Activated CD4-positive, alpha-beta T cell treated with anti-CD3 and anti-CD28 coated beads, Interleukin-2, amount 50 U/mL, for 1 hour (primary cell): ENCODE measurements at places on chromosomes 16 and 17.

DNA sequence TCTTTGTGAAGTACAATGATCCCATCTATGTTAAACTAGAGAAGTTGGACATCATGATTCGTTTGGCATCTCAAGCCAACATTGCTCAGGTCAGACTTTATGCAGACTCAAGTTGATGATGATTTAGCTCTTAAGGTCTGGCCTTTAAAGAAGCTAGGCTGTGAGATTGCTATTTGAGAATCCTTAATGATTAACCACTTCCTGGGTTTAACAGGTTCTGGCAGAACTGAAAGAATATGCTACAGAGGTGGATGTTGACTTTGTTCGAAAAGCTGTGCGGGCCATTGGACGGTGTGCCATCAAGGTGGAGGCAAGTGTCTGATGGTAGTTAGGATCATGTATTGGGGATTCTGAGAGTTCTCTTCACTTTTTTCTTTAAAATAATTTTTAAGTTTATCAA lies 40.3 kb downstream of the AP2B1 start:
- DNase-seq, result no peak

DNA sequence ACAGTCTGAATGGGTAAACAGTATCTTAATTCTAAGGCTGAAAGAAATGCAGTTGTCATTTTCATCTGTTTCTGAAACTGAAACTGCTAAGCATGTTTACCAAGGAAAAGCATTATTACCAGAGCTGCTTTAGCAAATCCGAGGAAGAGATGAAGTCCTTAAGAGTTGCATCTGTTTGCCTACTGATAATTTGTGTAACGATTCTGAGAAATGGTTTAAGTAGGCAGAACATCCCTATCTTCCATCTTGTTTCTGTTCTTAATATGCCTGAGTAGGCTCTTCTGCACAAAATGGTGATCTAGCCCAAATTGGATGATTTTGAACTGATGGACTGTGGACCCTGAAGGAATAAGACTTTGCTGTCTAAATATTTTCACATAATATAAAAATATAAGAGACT lies 34.9 kb downstream of the NUP93 start:
- DNase-seq, result no peak

GRCh38 chr16:88382491-88383400 lies at the start of gene ZNF469:
Gene ZNF469, plus strand, starts transcription at chr16:88382959. Its CDS starts 44,512 bp downstream, at chr16:88427471.
- no peak for DNase-seq

GRCh38 chr16:19073344-19073743 lies 5.9 kb downstream of the COQ7 start:
- no peak for DNase-seq

GRCh38 chr17:68733241-68734176 lies 132.3 kb upstream of the FAM20A start:
- no peak for DNase-seq

GRCh38 chr16:58018803-58019202 lies 6.8 kb upstream of the MMP15 start:
- no peak for DNase-seq

DNA sequence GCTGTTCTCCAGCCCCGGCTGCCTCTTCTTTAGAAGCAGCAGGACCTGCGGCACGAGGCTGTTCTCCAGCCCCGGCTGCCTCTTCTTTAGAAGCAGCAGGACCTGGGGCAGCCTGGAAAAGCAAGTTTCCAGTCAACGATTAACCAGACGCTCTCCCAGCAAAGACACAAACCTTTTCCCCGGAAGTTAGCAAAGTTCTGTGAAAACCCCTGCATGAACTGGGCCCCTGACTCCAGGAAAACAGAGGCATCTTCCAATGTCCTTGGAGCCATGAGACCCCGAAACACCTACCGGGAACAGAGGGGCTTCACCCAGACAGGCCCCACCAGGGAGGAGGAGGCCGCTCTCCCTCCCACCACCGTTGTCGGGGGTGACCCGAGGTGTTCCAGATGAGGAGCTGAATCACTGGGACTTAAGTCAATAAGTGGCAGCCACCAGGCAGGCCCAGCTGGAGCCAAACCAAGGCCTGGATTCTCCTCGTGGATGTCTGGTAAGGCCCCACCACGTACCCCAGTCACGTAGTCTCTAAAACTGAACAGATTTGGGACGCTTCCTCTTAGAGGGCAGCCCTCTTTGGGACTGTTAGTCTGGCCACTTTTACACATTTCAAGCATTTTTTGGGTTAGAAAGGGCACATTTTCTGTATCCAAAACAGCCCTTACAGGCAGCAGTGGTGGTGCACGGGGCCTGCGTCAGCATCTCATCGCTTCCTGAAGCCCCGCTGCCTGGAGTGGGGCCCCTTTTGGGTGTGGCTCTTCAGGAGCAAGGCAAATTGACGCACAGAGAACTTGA lies at the start of gene RPH3AL:
TSS of gene RPH3AL (minus strand) at position 387 of the 792 bp plus-strand sequence. CDS start 25,264 bp downstream, outside the sequence.
- no peak for DNase-seq

GRCh38 chr16:8519179-8519578 lies 71.1 kb downstream of the TMEM114 start:
- DNase-seq, result no peak

GRCh38 chr17:79192503-79193351 lies 118.1 kb downstream of the ENGASE start:
- peak; percentile 13 for DNase-seq

DNA sequence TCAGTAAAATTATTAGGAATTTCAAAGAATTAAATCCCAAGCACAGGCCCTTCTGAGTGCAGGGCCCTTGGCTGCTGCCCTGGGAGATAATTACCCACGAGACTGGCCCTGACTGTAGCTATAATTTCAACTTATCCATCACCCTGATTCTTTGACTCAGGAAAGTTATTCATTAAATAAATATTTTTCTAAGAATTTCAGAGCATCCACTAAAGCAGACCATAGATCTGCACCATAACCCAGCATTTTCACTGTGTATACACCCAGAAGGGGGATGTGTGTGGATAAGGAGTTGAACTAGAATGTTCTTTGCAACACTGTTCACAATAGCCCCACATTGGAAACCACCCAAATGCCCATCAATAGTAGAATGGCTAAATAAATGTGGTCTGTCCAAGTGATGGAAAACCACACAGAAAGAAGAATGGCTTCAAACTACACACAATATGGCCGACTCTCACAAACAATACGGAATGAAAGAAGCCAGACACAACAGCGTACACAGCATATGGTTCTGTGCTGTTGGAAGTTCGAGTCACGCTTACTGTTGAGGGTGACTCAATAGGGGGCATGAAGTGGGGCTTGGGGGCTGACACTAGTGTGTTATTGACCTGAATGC lies 33.9 kb upstream of the MEAK7 start:
- no peak for DNase-seq

DNA sequence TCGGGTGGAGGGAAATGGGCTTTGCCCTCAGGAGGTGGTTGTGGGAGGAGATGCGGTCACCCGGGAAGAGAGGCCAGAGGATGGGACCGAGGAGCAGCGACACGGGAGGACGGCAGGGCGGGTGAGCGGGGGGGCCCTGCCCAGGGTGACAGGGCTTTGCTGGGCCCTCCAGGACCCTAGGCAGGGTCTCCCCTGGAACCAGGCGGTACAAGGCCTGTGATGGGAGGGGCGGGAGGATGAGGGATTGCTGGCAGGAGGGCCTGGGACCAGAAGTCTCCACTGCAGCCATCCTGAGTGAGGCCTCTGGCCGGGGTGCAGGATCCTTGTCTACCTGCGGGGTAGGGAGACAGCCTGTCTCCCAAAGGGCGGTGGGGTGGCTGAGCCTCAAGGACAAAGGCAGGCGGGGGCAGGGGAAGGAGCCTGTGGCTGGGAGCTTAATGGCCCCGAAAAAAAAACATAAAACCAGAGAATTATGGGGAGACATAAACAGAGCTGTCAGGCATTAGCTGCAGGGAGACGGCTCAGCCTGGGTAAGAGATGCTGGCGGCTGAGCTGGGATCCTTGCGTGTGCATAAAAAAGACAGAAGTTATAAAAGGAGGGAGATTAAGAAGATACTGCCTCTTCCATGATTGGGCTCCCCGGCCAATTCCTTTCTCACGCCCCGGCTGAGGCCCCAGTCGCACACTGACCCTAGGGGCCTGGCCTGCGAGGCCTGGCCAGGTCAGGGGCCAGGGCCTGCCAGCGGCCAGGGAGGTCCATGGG lies 66.7 kb downstream of the SREBF1 start:
- no peak for DNase-seq

GRCh38 chr17:39547713-39548478 lies 59.8 kb downstream of the NEUROD2 start:
- peak; percentile 80 for DNase-seq

DNA sequence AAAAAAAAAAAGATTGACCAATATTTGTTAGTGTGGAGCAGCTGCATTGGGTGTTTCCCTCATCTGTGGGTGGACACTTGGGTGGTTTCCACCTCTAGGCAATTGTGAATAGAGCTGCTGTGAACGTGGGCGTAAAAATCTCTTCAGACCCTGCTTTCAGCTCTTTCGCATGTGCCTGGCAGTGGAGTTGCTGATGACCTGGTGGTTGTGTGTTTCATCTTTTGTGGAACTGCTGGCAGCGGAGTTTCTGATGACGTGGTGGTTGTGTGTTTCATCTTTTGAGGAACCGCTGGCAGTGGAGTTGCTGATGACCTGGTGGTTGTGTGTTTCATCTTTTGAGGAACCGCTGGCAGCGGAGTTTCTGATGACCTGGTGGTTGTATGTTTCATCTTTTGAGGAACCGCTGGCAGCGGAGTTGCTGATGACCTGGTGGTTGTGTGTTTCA lies 21.4 kb downstream of the ZC3H18 start:
- no peak for DNase-seq

GRCh38 chr16:49615576-49615975 lies 240.3 kb downstream of the ZNF423 start:
- no peak for DNase-seq

- DNase-seq, result no peak
Observed at GRCh38 chr16:29024278-29024677, 39.4 kb downstream of the LAT start.

DNA sequence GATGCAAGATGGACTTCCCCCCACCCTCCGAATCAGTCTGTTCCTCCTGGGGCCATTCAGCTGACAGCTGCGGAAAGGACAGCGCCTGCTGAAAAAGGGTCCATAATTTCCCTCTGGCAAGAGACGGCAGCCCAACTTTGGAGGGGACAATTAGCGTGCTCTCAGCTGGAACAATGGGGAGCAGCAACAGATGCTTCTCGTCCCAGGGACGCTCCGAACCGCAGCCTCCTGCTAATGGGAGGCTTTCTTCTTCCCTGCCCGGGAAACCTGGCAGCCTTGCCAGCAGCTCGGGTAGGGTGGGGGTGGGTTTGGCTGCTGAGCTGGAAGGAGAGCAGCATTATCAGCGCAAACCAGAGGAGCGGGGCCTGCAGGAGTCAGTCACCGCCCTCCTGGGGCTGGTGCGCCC lies 500.0 kb upstream of the SALL1 start:
- no peak for DNase-seq

GRCh38 chr17:30565073-30565935 lies 88.1 kb downstream of the GOSR1 start:
- DNase-seq, result no peak

GRCh38 chr16:50354629-50355456 lies 13.9 kb downstream of the BRD7 start:
- DNase-seq, result no peak

DNA sequence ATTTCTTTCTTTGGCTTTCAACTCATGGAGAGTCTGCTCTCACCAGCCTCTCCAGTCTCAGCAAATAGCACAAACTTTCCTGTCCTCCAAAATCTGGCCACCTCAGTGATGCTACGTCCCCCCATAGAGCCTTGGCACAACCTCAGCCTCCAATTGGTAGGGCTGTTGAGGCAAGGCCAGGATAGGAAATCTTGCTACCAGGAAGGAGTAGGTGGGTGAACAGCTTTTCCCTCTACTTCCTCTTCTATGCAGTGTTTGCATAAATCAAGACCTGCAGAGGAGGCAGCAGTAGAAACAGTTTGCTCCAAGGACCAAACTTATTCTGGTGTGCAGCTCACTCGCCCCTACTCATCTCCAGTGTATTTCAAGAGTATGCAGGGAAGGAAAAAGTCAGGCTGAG lies 701 bp upstream of the DPEP2 start:
- no peak for DNase-seq

DNA sequence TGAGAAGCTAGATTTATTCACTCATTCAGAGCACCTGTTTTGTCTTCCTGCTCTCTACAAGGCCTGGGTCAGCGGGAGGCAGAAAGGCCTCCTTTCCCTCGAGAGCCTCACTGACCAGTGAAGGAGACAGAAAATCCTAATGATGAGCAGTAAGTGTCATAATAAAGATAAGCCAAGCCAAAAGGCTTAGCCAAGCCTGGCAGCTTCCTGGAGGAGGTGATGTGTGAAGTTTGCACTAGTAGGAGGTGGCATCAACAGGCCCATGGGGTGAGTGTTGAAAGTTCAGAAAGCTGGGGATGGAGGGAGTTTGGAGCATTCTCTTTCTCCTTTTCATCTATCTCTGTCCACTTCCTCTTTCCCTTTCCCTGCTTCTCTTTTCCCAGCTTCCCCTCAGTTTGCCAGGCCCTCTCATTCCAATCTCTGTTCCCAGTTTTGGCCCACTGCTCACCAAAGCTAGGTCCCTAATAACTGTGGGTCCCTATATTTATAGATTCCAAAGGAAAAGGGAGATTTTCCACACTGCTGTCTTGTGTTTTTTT lies 16.5 kb upstream of the SPNS3 start:
- no peak for DNase-seq

- DNase-seq, result peak; percentile 45
Observed at GRCh38 chr16:89096768-89097391, 3.2 kb downstream of the ACSF3 start.

- no peak for DNase-seq
Observed at GRCh38 chr16:68136515-68136914, 51.3 kb downstream of the NFATC3 start.

DNA sequence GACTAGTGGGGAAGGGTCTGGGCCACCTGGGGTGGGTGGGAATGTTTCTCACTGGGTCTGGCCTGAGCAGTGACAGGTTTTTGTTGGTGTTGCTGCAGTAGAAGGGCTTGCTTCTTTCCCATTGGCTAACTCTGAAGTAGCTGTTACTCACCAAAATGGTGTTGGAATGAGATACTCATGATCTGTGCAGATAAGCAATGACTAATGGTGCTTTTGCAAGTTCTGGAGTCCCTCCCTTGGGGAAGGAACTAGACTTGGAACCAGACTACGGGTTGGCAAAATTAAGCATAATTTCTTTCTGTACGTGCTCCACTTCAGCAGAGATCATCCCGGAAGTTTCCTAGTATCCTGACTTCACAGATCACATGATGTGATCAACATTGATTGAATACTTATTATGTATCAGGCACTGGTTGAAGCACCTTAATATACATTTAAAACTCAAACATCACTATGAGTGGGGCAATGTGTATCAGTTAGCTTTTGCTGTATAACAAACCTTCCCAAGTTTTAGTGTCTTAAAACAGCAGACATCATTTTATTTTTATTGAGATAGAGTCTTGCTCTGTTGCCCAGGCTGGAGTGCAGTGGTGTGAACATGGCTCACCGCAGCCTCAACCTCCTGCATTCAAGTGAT lies 30.1 kb downstream of the CHP2 start:
- no peak for DNase-seq

DNA sequence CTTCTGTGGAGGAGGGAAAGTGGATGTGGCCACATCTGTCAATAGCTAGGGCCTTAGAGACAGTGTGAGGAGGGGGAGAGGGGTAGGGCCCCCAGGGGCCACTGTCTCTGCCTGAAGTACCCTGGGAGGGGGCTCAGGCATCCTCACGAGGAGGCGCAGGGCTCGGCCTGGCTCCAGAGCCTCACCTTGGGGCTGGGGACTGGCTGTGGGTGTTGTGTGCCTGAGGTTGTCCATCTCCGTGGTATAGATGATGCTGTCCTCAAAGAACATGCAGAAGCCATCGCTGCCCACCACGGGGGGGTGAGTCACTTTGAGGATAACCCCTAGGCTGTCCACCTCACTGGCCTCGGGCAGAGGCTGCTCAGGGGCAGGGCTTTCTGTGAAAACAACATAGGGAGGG lies 12.1 kb downstream of the PLEKHG4 start:
- no peak for DNase-seq

GRCh38 chr17:58564971-58565370 lies 50.5 kb upstream of the MTMR4 start:
- no peak for DNase-seq

- DNase-seq, result no peak
Observed at GRCh38 chr16:4813251-4814003, 11.0 kb upstream of the ROGDI start.
